GM12878 (cell line): ENCODE measurements at places on chromosomes 12 and 14.

DNA sequence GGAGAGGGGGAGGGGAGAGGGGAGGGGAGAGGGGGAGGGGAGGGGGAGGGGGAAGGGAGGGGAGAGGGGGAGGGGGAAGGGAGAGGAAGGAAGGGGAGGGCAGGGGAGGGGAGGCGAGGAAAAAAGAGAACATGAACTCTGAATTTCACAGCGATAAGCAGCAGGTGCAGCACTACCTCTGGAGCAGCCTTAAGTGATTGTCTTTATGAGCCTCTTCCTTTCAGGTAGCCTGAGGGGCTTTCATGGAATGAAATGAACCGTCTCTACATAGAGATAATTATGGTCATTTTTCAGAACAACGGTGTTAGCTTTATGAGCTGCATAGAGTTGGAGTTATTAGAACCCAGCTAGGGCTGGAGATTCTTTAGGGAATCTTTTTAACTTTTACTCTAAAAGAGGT, 18.1 kb upstream of the PTCSC3 start:
- DNase-seq, result no peak

DNA sequence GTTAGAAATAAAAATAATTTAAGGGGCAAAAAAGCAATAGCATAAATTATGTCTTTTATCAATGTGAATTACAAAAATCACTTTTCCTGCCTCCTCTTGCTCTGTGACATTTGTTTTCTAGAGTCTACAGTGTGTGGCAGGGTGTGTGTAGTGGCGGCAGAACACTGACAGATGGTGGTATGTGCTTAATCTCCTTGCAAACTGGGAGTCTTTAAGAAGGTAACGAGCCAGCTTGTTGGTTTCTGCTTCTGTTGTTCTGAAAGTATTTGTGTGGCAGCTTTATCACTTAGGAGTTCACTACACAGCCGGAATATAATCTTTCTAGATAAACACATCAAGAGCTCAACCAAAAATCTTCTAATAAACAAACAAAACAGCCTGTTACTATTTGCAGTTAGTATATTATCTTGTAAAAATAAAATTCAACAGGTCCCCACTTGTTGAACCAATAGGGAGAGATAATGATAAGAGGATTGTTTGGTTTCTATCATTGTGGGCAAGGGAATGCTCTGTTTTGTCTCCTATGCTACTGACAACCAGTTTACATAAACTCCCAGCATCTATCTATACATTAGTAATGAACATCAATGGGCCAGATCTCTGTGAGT, 13.0 kb downstream of the CDKL1 start:
- DNase-seq, result no peak

- DNase-seq, result no peak
Measured at GRCh38 chr14:49056021-49056420, 530.2 kb downstream of the RPS29 start.

GRCh38 chr14:43640718-43641267, 866.3 kb downstream of the FSCB start:
- no peak for DNase-seq

DNA sequence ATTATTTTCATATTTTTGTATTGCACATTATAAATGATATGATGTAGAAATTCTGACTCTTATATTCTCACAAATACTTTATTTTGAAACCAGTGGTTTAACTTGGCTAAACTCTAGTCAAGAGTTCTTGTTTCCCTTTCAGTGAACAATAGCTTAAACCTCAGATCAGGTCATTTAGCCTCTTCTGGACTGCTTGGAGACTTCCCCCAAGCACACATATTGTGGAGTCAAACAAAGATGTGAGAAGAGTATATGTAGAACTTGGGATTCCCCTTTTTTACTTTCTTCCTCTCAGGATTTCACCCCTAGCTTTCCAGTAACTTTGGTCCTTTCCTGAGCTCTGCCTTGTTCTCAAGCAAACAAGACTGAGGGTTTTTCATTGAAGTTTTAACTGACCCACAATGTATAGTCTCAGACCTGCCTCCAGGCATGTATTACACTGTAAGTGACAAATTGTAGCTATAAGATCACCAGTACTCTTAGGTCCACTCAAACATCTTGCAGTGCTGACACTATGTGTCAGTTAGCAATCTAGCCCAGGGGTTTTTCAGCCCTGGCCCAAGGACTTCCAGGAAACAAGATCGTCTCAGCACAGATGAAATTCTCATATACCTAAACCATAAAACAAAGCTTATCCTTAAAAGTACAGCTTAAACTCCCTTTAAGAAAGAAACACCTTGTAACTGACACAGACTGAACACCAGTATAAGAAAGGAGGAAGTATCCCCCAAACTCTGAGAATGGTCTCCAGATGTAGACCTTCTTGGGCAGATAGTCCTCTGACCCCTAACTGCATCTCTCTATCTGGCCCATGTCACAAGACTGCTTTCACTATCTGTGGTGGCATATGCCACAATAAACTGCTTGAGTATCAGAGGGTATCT, 98.6 kb downstream of the SLC6A15 start:
- DNase-seq, result no peak

DNA sequence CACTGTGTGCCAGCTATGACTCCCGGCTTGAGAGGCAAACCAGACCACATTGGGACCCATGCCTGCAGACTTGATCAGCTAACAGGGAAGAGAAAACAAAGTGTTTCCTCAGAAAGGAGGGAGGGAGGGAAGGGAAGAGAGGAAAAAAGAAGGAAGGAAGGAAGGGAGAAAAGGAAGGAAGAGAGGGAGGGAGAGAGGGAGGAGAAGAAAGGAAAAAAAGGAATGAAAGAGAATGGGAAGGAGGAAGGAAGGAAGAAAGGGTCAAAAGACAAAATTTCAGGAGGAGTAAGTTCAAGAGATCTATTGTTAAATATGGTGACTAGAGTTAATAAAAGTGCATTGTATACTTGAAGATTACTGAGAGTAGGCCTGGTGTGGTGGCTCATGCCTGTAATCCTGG, 18.9 kb downstream of the FIGNL2 start:
- DNase-seq, result no peak

DNA sequence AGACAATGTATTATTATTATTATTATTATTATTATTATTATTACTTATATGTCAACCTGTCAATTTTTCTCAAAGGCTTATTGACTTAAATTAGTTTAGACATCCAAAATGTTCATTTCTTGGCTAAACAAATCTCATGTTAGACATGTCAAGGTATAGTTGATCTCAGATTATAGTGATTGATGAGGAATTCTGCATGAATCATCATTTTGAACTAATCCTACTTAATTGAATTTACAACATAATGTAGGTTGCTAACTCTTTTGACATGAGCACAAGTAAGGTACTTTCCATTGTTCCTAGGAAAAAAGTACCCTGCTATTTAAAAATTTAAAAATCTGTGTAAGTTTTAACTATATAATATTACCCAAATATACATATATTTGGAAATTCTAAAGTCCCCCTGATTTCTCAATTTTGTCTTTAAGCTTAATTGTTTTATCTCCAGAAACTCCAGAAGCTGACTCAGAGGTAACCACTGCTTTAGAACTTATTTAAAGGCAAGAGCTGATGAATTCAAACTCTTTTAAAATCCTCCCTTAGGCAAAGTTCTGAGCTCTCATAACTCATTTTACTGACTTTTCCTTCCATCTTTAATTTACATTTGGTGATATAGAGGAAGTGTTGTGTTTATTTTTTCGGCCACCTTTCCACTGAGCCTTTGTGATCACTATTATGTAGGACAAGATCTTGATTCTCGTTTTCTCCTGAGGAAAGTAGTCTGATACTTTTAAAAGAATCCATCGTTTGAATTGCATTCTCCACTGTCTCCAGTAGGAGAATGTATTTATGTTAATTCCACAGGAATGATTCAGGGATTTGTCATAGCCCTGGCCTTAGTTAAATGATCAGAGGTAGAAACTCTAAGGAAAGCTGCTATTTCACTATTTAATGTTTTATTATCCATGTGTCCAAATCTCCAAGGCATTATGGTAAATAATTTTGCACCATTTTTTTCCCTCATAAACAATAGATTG, 1304.5 kb downstream of the AACS start:
- DNase-seq, result no peak
